ENCODE measurements at places on chromosomes 3 and 15. TPM values are rescaled to one million over a fixed set of nuclear protein-coding genes. Genes with fewer than 3 reads are reported as not detected.
A peak's percentile ranks its signal among the peaks of the same experiment; 100 is the strongest.

Gene LMCD1
- polyA plus RNA-seq = 7.6 TPM

Gene IVD
- 34.1 TPM for polyA plus RNA-seq

- DNase-seq = peak; percentile 47
Observed at GRCh38 chr3:172042136-172042662, 2.8 kb downstream of the FNDC3B start.

Gene RAB5A
- 20.6 TPM for polyA plus RNA-seq

Gene SLC22A13
- 0.11 TPM for polyA plus RNA-seq

Gene TLR9
- 0.11 TPM for polyA plus RNA-seq

- no peak for DNase-seq
Observed at GRCh38 chr15:38620098-38620497, 55.5 kb upstream of the RASGRP1 start.

DNA sequence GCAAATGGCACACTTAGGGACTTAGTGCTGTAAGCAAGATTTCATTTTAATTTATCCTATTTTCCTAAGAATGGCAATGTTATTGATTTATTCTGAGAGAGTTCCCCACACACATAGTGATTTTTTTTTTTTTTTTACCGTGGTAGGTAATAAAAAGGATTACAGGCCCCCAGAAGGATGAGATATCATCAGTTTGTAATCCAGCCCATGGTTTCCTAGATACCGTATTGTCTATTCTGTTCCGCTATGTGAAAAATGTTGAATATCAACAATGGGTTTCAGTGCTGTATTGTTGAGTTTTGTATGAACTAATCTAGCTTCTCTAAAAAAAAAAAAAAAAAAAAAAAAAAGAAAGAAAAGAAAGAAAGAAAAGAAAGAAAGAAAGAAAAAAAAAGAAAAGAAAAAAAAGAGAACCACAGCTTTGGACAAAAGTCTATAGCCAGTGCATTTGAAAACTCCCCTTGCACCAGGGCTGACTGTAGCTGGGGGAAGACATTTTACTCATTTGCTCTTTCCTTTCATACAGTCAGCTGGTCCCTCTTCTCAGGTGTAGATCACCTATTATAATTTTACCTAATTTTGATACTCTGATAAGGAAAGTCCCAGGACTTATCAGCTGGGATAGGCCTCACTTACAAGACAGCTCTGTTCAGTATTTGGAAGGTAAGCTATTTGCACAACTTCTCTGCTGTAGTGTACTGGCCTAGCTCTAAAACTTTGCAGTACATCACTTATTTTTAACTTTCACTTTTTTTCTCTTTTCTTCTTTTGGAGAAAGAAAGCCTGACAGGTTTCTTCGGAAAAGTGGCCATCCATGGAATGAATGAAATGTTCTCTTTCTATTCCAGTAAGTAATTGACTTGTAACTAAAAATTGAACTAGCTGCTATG lies 101.4 kb upstream of the SOX2 start:
- DNase-seq = peak; percentile 60

Gene XCR1
- not detected for polyA plus RNA-seq

Data from endothelial cell of umbilical vein (primary cell).